ENCODE measurements at places on chromosomes 2 and 18. TPM values are rescaled to one million over a fixed set of nuclear protein-coding genes. Genes with fewer than 3 reads are reported as not detected.

BMP10 gene
- total RNA-seq, result 5,642 TPM

NYAP2 gene
- total RNA-seq, result not detected

MOGAT1 gene
- not detected for total RNA-seq

MPV17 gene
- total RNA-seq, result 74.3 TPM

IL1F10 gene
- total RNA-seq, result not detected

- DNase-seq, result peak; percentile 74
Measured at GRCh38 chr18:9914584-9915290, 921 bp downstream of the VAPA start.

DNA sequence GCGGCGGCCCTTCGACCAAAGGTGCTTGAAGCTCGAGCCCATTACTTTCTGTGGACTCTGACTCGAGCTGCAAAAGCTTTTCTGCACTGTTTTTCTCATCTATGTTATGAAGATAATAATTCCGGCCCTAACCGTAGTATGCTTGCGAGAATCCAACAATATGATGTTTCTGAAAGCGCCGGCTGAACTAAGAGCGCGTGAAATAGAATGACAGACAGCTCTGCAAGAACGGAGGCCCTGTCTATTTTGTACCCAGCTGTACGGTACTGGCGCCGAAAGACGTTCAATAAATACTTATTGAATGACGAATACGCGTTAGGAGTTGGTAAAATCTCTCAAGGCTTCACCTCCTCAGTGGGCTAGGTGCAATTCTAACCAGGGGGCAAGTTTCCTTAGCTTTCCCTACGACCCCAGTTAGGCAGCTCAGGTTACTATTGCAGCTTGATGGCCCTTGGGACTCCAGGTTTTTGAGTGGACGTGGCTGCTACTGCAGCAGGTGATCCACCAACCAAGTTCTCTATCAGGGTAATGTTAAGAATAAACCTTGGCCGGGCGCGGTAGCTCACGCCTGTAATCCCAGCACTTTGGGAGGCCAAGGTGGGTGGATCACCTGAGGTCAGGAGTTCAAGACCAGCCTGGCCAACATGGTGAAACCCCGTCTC lies 570 bp downstream of the SCRN3 start:
- DNase-seq, result no peak

DNA sequence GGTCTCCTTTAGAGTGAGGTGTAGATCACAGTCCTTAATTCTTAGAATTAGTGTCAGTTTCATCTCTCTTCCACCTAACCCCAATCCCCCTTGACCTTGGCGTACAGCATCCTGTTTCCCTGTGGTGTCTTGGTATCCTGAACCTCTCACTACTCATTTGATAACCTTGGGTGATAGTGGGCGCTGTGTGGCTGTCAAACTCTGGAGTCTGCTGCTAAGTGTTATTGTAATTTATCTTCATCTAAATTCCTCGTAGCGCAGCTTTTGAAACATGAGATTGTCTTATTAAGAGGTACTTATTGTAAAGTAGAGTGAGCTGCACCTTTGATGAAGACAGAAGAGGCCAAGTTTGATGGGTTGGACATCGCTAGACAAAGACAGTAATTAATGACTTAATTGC lies 222.6 kb upstream of the SPRED2 start:
- no peak for DNase-seq

DNA sequence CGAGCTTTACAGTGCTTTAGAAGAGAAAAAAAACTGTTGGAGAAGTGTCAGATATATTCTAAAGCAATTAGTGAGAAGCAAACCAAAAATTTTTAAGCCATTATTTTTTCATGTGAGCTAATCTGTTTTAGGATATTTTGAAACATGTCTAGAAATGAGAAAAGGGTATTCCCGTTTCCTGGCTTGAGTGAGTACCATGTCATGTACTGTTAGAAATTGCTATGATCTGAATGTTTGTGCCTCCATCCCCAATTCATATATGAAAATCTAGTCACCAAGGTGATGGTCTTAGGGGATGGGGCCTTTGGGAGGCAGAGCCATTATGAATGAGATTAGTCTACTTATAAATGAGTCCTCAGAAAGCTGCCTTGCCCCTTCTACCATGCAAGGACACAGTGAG lies 493.3 kb upstream of the GCFC2 start:
- no peak for DNase-seq

DNA sequence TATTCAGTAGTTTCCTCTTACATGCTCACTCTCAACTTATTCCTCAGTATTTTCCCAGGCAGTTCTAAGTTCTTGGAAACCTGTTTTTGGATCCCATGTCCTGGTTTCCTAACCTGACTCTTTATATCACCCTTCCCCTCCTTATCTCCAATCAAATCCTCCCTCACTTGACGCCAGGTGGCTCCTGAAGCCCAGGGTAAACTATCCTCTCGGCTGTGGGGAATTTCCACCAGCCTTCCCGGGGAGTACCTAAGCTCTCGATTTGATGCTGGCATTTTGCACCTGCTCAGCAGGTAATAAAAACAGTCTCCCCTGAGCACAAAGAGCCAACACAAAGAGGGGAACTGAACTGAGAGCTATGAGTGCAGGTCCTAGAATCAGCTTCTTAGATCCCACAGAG lies 538.0 kb downstream of the SLC4A3 start:
- no peak for DNase-seq

- no peak for DNase-seq
Measured at GRCh38 chr2:238428866-238429265, 2.1 kb downstream of the ASB1 start.

DNA sequence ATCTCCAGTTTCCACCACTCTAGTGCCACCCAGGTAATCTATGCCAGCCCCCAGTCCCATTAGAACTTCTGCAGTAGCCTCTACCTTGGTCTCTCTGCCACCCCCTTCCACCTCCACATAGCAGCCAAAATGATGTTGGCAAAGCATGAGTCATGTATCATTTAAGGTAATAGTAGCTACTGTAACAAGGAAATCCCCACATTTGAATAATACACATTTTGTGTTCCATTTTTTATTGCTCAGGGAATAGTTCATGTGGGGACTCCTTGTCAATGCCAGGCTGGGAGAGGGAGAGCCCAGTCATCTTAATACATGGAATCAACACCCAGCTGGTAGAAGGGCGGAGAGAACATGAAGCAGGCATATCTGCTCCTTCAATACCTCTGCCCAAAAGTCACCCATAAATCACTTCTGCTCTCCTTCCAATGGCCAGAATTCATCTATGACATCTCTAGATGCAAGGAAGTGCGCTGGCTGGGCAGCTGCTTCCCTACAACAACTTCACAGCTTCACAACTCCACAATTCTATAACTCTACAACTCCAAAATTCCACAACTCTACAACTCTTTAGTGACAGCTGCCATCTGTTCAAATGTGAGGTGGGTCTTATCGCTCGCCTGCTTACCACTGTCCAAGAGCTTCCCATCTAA lies 70.6 kb upstream of the GLS start:
- no peak for DNase-seq

GRCh38 chr2:144015655-144016245 lies 504.2 kb downstream of the ZEB2 start:
- DNase-seq, result no peak
